Omental fat pad (tissue), 4 donors: ENCODE measurements at places on chromosomes 2 and 18.

- no peak for DNase-seq
Observed at GRCh38 chr18:31740180-31740579, 20.5 kb downstream of the SLC25A52 start.

GRCh38 chr2:224442071-224442967, 40.4 kb upstream of the FAM124B start:
- DNase-seq = no peak

DNA sequence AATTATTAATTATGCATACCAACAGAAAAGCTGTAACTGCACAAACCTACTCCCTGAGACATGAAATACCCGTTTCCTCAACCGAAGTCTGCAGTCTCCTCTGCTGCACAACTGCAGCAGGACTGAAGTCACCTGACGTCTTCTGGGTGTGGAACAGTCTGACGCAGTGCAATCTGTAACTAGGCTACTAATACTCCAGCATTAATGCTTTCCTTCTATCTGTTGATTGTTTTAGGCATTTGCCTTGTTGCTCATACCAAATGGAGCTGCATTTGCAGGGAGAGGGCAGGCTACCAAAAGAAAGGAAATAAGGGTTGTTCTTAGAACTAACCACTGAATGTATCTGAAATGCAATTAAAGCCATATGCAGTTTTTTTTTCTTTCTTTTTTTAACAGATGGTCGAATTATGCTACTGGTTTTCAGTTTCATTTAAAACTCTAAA, 40.1 kb downstream of the RTN4 start:
- DNase-seq = no peak

- peak; percentile 32 for DNase-seq
Observed at GRCh38 chr2:240579771-240580614, 6.5 kb upstream of the CAPN10 start.

- DNase-seq = no peak
Observed at GRCh38 chr2:197998702-197999101, 194.3 kb downstream of the PLCL1 start.

GRCh38 chr2:209653134-209653533, 118.5 kb upstream of the UNC80 start:
- DNase-seq = no peak

DNA sequence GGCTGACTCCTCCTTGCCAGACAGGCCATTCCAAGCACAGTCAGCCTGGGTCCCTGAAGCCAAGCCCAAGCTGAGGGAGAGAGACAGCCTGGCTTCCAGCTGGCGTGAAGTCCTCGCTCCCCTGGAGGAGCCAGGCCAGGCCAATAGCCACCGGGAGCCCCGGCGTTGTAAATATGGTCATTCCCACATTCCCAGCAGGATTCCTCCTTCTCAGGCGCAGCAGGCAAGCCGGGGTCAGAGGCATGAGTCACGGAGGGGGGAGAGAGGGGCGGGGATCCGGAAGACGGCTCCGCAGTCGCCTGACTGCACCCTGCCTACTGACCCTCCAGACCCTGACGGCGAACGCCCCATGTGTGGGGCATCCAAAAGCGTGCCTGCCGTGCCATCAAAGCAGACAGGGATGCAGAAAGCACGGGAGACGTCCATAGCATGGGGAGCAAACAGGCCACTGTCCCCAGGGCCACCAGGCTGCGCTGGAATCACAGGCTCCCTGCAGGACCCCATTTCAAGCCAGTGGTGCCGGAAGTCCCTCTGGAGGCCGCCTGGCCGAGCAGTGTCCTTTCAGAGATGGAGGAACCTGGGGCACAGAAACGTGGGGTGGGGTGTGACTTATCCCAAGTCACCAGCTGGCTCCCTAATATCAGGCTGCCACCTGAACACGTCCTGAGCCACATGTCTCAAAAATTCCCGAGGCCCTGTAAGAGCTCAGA, 48.2 kb downstream of the TWIST2 start:
- DNase-seq = no peak
